Eye (tissue), 1 donor: ENCODE measurements at places on chromosomes 6 and 20.

- DNase-seq = peak; percentile 78
These were observed 19.6 kb upstream of the ABT1 start for GRCh38 chr6:26576929-26577719.

GRCh38 chr6:44514576-44515193, 127.2 kb downstream of the CDC5L start:
- DNase-seq = no peak

DNA sequence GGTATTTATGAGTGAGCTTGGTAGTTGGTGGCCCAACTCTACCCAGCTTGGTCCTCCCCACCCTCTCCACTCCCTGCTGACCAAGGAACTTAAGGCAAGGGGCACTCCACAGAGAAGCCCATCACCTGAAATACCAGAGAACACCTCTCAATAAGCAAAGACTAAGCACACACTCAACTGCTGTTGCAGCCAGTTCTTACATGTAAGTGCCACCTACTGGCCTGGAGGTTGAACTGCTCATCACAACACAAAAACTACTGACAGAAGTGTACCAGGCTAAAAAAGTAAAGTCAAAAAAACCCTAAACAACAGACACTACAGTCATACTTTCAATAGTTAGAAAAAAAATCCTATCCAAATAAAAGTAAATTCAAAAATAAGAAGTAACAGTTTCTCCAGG, 146.2 kb downstream of the FAM83B start:
- no peak for DNase-seq

- no peak for DNase-seq
These were observed 135.2 kb downstream of the DLL1 start for GRCh38 chr6:170155464-170156196.

GRCh38 chr6:4647414-4648365, 128.5 kb upstream of the CDYL start:
- peak; percentile 94 for DNase-seq

- peak; percentile 44 for DNase-seq
These were observed 393.2 kb upstream of the SOX4 start for GRCh38 chr6:21200134-21200870.

GRCh38 chr6:6998194-6998569, 109.6 kb upstream of the RREB1 start:
- DNase-seq = no peak

- no peak for DNase-seq
These were observed 374.6 kb upstream of the JARID2 start for GRCh38 chr6:14871221-14871620.

DNA sequence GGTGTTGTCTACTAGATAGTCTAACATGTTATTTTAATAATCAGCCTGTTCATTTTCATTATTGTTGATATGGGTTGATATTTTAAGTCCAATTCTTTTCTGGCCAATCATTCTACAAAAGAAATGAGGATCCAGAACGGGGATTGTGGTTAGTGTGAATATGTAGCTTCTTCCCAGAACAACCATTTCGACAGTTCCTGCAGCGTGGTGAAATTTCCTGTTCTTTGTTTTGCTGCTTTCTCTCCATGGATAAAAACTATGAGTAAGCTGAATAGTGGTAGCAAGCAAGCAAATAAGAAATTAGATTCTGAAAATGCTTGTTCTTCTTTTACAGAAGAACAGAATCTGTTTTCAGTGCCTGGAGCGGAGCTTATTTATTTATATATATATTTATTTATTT, 65.5 kb upstream of the F13A1 start:
- no peak for DNase-seq

DNA sequence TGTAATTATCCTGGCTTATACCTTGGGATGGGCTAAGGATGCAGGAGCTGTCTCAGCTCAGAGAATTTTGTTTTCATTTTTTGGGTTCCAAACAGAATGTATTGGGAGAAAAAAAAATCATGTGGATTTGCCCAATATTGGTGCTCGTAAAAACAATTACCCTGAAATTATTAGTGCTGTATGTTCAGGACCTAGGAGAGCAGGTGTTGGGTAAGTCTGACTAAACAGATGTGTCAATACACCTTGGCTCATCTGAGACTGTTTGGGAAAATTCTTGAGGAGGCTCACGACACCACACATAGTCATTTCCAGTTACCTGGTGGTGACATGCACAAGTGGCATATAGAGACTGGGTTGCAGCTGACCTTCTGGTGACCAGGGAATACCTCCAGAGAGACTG, 802.1 kb upstream of the FLRT3 start:
- no peak for DNase-seq

GRCh38 chr6:89610149-89610642, 28.4 kb downstream of the LYRM2 start:
- peak; percentile 64 for DNase-seq

DNA sequence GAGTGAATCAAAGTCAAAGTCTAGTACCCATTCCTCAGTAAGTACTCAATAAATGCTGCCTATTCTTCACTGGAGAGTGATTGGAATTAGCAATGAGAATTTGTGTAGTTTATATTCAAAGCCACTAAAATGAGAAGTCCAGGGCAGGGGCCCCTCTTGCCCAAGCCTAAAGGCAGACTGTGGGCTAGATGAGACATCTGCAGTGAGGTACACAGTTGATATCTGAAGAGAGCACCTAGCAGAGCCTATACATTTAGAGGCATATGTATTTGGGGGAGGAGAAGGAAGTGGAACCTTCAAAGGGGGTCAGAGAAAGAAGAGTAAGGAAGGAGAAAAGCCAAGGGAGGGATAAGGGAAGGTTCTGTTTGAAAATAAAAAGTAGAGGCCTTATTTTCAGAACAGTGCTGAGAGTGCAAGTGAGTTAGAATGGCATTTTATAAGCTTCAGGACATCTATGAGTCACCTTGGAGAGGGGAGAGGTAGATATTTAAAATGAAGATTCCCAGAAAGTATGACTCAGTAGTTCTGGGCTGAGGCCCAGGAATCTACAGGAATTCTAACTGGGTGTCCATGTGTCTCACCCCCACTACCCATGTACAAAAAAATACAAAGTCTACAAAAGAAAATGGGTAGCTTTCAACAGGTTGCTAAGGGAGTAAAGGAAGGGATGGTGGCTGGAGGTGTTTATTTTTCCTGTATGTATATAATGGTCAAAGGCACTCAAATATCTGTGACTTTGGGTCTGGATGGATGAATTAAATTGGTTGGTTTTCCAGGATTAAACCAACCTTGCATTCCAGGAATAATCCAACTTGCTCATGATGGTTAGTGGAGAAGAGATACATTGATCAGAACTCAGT, 135.1 kb downstream of the ZFP64 start:
- peak; percentile 28 for DNase-seq

- no peak for DNase-seq
These were observed 281.8 kb upstream of the PLCB4 start for GRCh38 chr20:8787090-8787489.

DNA sequence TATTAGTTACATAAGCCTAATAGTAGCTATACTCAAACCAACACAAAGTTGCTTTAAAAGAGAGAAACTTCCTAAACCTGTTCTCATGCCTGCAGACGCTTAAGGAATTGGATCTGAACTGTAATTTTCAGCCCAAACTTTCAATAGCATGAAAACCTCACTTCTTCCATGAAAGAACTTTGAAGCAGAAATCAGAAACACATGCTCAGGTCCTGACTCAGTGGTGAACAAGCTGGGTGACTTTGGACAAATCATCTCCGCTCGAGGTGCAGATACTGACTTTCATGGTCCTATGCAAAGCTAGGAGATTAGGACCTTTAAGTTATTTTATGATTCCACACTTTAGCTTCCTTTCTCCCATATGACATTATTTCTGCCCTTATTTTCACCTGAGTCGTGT, 36.5 kb downstream of the NOX3 start:
- no peak for DNase-seq

GRCh38 chr6:36906539-36907325, 21.0 kb downstream of the C6orf89 start:
- DNase-seq = no peak

DNA sequence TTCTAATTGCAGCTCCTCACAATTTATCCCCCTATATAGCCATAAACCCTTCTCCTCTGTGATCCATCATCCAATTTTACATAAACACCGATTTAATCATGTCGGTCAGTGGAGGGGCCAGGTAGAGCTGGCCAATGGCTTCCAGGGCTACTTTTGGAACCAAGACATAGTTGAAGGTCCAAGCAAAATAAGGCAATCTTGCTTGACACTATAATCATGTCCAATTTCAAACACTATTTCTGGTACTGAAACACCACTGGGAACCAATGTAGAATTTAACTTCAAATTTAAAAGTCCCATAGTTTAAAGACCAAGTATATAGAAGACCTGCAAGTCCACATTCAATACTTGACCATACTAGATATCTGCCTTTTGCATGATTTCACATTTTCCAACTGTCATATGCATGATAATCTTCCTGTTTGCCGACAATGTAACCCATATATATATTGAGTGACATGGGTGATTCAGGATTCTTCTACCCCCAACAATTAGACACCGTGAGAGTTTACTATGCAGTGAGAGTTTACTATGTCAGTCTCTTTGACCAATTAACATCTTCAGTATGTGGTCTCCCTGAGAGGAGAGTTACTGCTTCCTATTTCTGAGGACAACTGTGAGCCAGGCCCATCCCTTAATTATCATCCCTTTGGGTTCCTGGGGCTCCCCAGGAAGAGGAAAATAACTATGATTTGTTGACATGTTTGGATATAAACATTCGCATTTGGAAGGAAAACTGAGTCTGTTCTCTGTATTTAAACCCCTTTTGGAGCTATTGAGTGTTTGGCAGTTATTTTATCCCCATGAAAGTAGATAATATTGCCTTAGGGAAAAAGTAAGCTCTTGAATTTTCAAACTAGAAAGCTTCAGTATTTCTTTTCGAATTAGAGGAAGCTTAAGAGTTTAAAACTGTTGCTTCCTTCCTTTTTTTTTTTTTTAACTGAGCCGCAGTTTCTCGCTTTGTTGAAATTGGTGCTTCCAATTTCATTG, 31.8 kb downstream of the SAMD3 start:
- no peak for DNase-seq

DNA sequence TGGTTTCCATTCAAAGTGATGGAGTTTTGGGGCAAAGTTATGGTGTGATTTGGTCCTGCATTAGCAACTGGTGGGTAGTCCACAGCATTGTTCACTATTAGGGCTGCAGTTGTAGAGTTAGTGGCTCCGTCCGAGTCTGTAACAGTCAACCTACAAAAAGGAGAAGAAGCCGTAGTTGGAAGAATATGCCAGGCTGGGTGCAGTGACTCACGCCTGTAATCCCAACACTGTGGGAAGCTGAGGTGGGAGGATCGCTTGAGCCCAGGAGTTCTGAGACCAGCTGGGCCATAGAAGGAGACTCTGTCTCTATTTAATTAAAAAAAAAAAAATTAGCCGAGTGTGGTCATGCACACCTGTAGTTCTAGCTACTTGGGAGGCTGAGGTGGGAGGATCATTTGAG, 69.5 kb downstream of the KIAA0319 start:
- DNase-seq = no peak

- no peak for DNase-seq
These were observed 551.0 kb downstream of the HAO1 start for GRCh38 chr20:7389216-7389615.

DNA sequence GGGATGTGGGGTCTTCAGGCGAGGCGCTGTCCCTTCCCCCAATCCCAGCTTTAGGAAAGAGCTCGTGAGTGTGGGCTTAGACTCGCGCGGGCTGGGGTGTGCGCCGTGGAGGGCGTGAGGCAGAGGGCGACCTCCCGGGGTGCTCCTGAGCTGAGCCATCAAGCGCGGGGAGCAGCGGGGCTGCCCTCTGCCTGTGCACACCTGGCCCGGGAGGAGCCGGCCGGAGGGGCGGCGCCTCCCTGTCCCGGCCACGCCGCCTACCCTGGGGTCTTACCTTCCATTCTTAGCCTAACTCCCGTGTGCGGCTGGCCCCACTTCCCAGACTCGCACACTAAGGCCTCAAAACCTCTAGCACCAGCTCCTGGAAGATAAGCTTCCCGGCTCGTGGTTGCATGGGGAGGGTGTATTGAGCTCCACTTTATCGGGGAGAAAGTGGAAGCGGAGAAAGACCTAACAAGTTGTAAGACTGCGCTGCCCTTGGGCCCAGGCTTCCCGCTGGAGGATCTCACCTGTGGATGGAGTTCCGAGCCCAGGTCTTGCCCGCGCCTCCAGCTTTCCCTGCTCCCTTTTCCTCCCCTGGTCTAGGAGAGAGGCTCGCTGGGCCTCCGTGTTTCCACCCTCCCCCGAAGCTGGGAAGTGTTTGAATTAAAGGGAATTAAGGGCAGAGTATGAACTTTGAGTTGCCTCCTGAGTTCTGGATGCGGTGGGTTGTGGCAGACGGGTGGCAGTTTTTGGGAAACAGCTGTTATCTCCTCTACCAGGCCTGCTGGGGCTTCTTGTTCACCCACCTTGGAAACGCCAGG, 1.2 kb downstream of the DNMT3B start:
- no peak for DNase-seq

GRCh38 chr20:1212607-1213396, 9.5 kb downstream of the C20orf202 start:
- DNase-seq = peak; percentile 81

DNA sequence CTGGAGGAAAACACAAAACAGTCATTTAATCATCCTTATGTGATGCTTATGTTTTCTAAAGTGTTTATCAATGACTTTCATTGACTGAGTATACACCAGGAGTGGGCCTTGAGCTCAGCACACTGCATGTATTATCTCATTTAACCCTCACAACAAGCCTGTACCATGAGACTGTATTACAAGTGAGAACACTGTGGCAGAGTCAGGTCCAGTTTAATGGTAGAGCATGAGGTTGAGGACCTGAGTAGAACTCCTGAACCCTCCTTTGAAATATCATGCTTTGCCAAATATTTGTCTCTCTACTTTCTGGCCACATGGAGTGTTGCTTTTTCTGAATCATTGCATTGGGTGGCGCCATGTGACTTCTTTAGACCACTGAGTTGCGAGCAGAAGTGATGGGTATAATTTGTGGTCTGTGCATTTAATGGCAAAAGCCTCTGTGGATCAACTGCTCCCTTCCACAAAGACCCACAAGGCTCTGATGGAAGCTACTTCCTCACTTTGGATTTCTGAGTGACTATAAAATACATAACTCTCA, 65.0 kb upstream of the SIRPG start:
- no peak for DNase-seq

GRCh38 chr6:142796571-142796970, 148.4 kb downstream of the HIVEP2 start:
- peak; percentile 16 for DNase-seq

GRCh38 chr6:41577356-41578216, 31.4 kb downstream of the FOXP4 start:
- DNase-seq = no peak
